CD4-positive, alpha-beta memory T cell (primary cell): ENCODE measurements at places on chromosomes 13 and 19.

DNA sequence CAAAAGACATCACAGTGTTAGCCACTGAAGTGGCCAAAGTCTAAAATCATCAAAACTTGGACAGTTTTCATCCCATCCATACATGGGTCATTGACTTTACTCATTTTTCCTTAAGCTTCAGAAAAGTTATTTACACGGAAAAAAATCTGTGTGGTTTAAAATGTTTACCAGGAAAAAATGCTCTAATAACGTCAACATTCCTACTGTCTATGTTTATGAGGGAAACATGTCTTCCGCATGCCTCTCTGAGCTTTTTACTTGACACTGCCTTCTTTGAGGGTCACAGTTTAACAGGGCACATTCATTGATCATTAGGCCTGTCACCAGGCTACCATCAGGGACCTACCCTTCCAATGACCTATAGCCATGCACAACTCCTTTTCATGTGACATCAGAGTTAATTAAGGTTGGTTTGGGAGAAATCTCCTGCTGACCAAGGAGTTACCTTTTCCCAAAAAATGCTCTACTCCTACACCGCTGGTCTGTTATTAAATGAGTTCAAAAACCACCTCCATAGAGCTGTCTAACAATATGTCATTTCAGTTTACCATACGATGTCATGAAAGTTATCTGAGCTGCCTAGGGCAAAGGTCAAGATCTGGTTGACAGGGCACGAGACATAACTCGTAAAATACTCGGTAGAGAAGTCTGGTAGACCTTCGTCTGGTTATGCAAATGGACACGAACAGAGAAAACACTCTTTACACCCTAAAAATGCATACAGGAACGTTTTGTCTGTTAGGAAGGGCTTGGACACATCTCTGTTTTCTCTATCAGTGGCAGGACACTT is 17.8 kb downstream of the FLT1 start:
- no peaks in the 10 kb centered on the region for H3K27me3 ChIP-seq
- no peak overlapping the region for H3K27ac ChIP-seq
- no peak overlapping the region for H3K4me3 ChIP-seq
- no peaks in the 10 kb centered on the region for H3K36me3 ChIP-seq

DNA sequence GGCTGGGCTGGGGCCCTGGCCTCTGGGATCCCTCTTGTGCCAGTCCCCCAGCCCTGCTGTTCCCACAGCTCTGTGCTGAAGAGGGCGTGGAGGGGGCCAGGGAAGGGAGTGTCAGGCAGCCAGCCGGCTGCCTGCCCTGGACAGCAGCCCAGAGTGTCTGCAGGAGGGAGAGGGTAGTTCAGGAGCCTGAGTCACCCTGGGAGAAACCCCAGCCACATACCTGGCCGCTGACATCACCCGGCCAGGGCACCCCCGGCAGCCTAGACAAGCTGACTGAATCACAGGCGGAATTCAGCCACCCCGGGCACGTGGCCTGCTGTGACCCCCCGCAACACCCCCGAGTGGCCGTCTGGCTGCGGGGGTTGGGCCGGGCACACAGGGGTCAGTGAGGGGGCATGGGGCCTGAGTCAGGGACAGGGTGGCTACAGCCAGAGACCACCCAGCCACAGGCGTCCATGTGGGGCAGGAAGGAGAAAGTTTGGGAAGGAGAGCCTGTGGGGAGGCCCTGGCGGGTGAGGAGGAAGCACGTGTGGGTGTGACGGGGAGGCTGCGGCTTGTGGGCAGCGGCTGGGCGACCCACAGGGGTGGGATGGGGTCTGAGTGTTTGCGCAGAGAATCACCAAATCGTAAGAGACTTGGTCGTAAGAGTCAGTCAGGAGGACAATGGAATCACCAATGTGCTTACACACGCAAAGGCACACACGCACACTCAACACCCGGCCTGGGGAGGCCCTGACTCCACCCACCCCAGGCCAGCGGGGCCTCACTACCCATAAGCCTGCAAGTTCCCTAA is 11.9 kb upstream of the FOSB start:
- no peak overlapping the region for H3K4me3 ChIP-seq
- peak overlapping the region; percentile 20 for H3K27ac ChIP-seq
- H3K27me3 ChIP-seq: no peaks in the 10 kb centered on the region
- H3K36me3 ChIP-seq: no peaks in the 10 kb centered on the region
- DNase-seq: peak; percentile 61

GRCh38 chr13:21539687-21540086 is 64.3 kb downstream of the MICU2 start:
- H3K27me3 ChIP-seq: no peaks in the 10 kb centered on the region
- no peak overlapping the region for H3K4me3 ChIP-seq
- no peaks in the 10 kb centered on the region for H3K4me1 ChIP-seq
- no peak for DNase-seq

GRCh38 chr13:68358294-68358705 is 1128.2 kb upstream of the PCDH9 start:
- no peaks in the 10 kb centered on the region for H3K36me3 ChIP-seq
- no peaks in the 10 kb centered on the region for H3K4me1 ChIP-seq
- no peak for DNase-seq
- H3K4me3 ChIP-seq: no peak overlapping the region
- no peaks in the 10 kb centered on the region for H3K27me3 ChIP-seq
- no peak overlapping the region for H3K27ac ChIP-seq

DNA sequence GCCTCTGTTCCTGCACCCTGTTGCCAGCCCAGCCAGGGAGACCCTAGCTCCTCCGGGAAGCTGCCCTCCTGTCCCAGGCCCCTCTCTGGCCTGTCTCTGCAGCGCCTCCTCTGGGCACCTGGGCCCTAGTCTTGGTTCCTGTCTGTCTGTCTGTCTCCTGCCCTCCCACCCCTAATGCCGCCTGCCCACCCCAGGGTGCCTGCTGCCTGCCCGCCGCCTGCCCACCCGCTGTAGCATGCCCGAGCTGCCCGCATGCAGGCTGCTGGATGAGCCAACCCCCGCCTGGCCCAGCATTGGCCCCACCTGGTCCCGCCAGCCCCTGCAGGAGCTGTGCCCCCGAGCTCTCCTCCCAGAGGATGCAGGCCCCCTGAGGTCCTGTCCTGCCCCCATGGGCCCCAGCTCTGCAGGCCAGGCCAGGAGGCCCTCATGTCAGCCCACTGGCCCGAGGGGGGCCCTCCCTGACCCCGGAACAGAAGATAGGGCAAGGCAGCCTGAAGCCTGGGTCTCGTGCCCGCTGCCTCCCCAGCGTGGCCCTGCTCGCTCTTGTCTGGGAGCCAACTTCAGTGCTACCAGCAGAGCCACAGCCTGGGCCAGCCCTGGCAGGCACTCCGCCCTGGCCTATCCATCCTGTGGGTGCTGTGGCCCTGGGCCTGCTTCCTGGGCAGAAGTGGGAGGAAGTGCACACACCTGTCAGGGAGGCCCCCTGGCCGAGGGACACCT is 5.2 kb downstream of the MAP2K7 start:
- peaks cover 24% of the 10 kb centered on the region for H3K4me1 ChIP-seq
- H3K4me3 ChIP-seq: no peak overlapping the region
- no peaks in the 10 kb centered on the region for H3K27me3 ChIP-seq
- DNase-seq: no peak

DNA sequence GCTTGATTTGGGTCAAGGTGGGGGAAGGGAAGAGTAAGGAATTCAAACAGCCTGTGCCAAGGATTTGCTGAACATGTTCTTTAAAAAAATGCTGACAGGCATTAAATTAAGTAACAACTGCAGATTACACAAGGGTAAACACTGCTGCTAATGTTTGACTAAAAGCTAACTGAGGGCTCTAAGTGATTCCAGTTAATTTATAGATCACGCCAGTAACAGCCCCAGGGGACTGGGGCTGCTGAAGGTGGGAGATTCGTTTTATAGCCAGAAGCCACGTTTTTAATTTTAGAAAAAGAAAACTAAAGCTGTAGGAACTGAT is 321.7 kb downstream of the DLEU7 start:
- no peaks in the 10 kb centered on the region for H3K27me3 ChIP-seq
- H3K36me3 ChIP-seq: no peaks in the 10 kb centered on the region
- H3K27ac ChIP-seq: no peak overlapping the region
- no peak for DNase-seq
- peaks cover 12% of the 10 kb centered on the region for H3K4me1 ChIP-seq
- no peak overlapping the region for H3K4me3 ChIP-seq

GRCh38 chr13:58729361-58729760 is 1097.8 kb downstream of the PCDH17 start:
- H3K27ac ChIP-seq: no peak overlapping the region
- H3K36me3 ChIP-seq: no peaks in the 10 kb centered on the region
- H3K4me3 ChIP-seq: no peak overlapping the region
- no peaks in the 10 kb centered on the region for H3K27me3 ChIP-seq

- H3K27me3 ChIP-seq: no peaks in the 10 kb centered on the region
- no peak for DNase-seq
- no peak overlapping the region for H3K27ac ChIP-seq
Observed at GRCh38 chr13:32036126-32036695, 4.6 kb downstream of the FRY start.

GRCh38 chr13:27973961-27974662 is 5.0 kb upstream of the CDX2 start:
- H3K27me3 ChIP-seq: peaks cover 30% of the 10 kb centered on the region
- no peak overlapping the region for H3K27ac ChIP-seq
- DNase-seq: no peak
- H3K36me3 ChIP-seq: no peaks in the 10 kb centered on the region
- no peak overlapping the region for H3K4me3 ChIP-seq
